KBM-7 (cell line): ENCODE measurements at places on chromosomes 6 and 20.
A peak's percentile ranks its signal among the peaks of the same experiment; 100 is the strongest.

DNA sequence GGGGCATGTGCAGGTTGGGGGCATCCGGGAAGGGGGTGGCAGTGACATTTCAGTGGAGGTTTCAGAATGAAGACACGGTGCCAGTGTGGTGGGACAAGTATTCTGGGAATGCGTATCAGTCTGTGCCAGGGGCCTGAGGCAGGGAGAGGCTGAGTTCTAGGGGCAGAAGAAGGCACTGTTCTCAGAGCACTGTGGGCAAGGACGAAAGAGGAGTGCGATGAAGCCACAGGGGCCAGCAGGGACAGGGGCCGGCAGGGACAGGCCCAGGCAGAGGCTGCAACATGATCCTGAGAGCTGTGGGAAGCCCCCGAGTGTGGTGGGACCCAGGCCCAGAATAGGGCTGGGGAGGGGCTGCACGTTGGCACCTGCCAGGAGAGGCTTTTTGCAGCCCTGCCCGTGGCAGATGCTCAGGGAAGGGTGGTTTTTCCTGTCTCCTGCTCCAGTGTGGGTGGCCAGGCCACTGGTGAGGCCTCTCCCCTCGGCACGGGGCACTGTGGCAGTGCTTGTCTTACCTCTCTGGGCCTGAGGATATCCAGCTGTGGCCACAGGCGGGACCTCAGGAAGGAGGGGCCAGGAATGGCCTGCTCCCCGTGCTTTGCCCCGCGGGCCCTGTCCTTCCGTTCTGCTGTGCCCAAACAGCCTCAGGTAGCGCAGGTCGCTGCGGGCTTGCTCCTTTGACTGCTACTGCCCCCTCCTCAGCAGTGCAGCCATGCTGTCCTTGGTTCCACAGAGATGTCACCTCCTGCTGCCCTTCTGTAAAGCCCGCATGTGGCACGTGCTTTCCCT is 10.0 kb downstream of the ENTPD6 start:
- DNase-seq, result no peak

GRCh38 chr6:116229287-116229913 is 24.5 kb downstream of the TSPYL4 start:
- no peak for DNase-seq

- no peak for DNase-seq
Measured at GRCh38 chr6:157089258-157089657, 234.1 kb downstream of the TMEM242 start.

- no peak for DNase-seq
Measured at GRCh38 chr6:7163661-7164071, 55.9 kb downstream of the RREB1 start.

DNA sequence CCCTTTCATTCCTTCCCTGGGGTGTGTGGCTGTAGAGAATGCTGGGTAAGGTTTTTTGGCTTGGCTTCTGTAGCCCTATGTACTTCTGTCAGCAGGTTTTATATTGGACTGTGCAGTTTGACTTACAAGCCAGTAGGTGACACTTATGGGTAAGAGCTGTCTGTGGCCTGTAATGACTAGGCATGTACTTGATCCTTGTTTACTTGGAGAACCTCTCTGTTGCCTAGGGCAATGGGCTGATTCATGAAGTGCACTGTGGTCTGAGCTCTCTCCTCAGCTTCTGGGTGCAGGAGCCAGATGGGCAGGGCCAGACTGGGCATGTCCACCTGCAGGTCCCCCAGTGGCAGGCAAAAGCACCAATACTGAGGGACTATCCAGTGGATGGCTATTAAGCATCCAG is 544.6 kb downstream of the ADGRB3 start:
- DNase-seq, result no peak

DNA sequence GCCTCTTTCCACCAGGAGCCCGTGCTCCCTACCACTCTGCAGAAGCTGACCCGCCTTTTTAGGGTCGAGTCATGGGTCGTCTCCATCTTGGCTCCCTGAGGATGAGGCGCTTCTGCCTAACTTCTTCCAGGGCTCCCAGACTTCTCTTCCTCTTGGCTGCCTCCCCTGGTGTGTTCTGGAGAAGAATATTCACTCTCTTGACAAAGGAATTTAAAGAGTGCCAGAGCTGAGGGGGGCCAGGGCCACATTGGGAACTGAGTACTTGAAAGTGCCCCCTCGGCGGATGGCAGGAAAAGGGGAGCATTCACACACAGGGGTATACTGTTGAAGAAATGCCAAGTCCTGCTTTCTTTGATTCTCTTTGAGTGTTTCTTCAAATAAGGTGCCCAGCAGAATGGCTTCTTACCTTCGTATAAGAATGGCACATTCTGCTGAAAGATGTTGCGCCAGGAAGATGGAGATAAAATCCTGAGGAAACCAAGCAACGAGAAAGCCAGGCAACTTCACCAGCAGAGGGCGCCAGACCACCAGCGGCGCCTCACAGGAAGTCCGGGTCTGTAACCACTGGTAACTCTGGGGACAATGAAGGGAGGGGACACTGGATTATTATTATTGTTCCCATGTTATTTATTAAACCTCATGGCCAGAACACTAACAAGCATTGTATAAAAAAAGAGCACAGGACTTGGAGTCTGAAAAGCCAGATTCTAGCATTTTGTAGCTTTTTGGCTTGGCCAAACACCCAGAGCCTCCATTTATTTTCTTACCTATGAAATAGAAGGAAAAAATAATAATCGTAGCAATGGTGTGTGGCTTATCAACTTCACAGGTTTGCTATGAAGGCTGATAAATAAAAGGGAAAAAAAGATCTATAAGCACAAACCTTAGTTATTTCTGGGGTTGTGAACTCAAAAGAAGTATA is 176.7 kb downstream of the HACE1 start:
- peak; percentile 74 for DNase-seq

DNA sequence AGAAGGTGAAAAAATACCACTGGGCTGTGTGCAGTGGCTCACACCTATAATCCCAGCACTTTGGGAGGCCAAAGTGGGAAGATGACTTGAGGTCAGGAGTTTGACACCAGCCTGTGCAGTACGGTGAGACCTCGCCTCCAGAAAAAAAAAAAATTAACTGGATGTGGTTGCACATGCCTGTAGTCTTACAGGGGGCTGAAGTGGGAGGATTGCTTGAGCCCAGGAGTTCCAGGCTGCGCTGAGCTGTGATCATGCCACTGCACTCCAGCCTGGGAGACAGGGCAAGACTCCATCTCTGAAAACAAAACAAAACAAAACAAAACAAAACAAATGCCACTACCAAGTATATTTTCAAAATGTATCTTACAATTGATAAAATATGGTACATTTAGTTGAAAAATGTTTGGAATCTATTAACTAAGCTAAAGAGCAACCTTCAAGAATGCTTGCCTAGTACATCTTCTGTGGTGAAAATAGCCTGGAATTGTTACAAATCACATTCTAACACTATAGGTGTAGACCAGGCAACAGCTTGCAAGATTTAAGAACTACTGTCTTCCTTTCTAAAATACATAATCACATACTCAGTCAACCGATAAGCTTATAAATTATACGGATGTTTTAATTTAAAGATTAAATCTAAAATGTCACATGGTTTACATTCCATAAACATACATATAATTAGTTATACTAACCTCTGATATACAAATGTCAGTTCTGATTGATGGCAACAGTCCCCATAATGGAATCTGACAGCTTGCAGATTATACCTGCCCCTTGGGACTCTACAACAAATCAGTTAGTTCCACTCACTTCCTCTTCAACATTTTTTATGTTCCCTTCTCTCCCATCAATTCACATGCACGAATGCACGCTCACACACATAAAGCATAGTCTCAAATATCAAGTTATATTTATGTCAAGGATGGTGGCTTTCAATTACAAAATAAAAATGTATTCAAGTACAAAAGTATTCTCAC is 150.8 kb downstream of the ASCC3 start:
- DNase-seq, result no peak

- DNase-seq, result no peak
Measured at GRCh38 chr6:3789018-3789895, 37.7 kb upstream of the PXDC1 start.

- no peak for DNase-seq
Measured at GRCh38 chr6:133106934-133107333, 134.2 kb upstream of the EYA4 start.

DNA sequence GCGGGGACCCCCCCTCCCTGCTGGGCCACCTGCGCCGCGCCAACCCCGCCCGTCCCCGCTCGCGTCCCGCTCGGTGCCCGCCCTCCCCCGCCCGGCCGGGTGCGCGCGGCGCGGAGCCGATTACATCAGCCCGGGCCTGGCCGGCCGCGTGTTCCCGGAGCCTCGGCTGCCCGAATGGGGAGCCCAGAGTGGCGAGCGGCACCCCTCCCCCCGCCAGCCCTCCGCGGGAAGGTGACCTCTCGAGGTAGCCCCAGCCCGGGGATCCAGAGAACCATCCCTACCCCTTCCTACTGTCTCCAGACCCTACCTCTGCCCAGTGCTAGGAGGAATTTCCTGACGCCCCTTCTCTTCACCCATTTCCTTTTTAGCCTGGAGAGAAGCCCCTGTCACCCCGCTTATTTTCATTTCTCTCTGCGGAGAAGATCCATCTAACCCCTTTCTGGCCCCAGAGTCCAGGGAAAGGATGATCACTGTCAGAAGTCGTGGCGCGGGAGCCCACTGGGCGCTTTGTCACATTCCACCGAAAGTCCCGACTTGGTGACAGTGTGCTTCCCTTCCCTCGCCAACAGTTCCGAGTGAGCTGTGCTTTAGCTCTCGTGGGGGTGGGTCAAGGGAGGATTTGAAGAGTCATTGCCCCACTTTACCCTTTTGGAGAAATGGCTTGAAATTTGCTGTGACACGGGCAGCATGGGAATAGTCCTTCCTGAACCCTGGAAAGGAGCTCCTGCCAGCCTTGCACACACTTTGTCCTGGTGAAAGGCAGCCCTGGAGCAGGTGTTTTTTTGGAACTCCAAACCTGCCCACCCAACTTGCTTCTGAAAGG is 2.1 kb downstream of the VEGFA start:
- peak; percentile 41 for DNase-seq

DNA sequence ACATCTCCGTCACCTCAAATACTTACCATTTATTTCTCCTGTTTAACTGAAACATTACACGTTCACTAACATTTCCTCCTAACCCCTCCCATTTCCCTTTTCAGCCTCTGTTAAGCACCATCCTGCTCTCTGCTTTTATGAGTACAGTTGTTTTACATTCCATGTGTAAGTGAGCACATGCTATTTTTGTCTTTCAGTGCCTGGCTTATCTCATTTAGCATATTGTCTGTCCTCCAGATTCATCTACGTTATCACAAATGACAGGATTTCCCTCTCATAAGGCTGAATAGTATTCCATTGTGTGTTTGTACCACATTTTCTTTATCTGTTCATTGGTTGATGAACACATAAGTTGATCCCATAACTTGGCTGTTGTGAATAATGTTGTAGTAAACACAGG is 22.7 kb downstream of the TAF11 start:
- DNase-seq, result peak; percentile 75

- no peak for DNase-seq
Measured at GRCh38 chr6:14673201-14673600, 555.6 kb downstream of the CD83 start.

DNA sequence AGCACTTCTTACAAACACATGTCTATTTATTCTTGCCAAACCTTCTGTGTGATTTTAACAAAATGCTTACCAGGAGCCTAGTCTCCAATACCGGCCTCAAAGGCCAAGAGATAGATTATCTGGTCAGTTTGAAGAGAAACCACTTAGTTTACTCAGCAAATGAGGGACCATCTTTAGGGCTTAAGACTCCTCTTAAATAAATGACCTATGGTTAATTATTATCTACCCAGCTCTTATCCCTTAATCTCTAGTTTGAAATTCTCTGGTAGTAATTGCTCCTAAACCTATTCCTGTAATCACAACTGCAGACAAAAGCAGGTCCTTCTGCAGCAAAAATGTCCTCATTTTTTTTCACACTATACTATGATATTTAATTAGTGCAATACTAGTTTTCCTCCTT is 301.8 kb downstream of the KIF16B start:
- DNase-seq, result no peak

DNA sequence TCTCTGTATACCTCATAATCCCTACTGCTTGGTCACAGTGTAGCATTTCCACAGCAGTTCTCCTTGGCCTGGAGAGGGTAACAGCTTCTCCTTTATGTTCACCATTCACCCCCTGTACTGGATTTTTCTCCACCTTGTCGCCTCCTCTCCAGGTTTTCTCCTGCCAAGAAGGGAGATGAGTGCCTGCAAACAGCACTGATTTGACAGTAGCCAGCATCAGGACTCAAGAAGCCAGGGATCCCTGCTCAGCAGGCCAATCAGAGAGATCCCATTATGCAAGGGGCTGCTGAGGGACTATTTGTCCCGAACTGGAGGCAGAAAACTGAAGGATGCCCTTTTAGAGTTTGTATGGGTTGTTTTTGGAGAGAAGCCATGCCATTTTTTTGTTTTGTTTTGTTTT is 68.6 kb upstream of the RIPOR2 start:
- no peak for DNase-seq

GRCh38 chr6:80464901-80465300 is 358.4 kb downstream of the BCKDHB start:
- DNase-seq, result no peak

DNA sequence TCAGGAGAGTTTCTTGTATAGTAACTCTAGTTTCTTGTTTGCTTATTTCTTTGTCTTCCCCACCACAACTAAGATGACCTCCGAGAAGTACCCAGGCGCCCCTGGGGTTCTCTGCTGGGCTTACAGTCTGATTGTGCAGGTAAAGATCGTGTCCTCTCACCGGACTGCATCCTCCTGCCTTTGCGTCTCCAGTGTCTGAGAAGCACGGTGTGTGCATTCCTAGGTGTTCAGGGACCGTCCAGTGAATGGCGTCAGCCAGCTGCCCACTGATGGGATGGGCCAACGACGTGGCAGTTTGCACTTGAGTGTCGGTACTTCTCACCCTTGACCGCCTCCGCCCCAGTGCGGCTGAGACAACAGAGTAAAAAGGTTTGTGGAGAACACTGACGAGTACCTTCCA is 56.0 kb upstream of the NFATC2 start:
- DNase-seq, result no peak

GRCh38 chr20:19786311-19786710 is 28.3 kb downstream of the RIN2 start:
- DNase-seq, result peak; percentile 12

DNA sequence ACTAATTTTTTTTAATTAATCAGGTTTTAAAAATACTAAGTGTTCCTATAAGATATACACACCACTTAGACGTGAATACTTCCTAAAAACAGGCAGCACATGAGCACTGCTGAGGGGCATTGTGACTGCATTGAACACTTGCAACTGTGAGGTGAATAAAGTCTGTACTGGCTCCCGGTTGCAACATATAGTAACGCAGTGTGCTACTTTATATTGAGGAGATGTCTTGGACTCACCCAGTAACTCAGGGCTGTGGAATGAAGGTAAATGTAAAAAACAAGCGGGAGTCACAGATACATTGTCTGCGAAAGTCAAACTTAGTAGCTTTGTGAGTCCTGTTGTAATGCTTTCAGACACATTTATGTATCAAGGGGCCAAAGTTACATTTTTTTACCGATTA is 17.0 kb upstream of the HLA-A start:
- DNase-seq, result no peak

- DNase-seq, result no peak
Measured at GRCh38 chr20:7673841-7674240, 266.4 kb downstream of the HAO1 start.

GRCh38 chr6:40286721-40287120 is 300.4 kb downstream of the LRFN2 start:
- no peak for DNase-seq
